ENCODE measurements at places on chromosomes 5 and 9. TPM values are rescaled to one million over a fixed set of nuclear protein-coding genes. Genes with fewer than 3 reads are reported as not detected.
A peak's percentile ranks its signal among the peaks of the same experiment; 100 is the strongest.

DNA sequence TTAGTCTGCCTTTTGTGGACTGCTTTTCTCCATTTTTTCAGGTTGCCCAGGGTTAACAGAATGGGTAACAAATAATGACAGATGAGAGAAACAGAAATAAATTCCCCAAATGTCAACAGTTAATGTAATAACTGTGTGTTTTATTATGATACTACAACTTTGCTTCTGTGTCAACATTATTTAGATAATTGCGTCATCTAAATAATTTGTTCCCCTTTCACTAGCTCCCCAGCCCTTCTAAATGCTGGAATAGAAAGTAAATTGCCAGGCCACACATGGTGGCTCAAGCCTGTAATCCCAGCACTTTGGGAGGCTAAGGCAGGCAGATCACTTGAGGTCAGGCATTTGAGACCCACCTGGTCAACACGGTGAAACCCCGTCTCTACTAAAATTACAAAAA is 53.5 kb downstream of the RNF38 start:
- H3K27ac ChIP-seq, result no peak overlapping the region
- H3K4me3 ChIP-seq, result no peak overlapping the region
- no peaks in the 10 kb centered on the region for H3K36me3 ChIP-seq
- DNase-seq, result no peak

GRCh38 chr5:174220417-174220816 is 174.9 kb downstream of the NSG2 start:
- H3K4me3 ChIP-seq, result no peak overlapping the region
- H3K4me1 ChIP-seq, result no peaks in the 10 kb centered on the region
- H3K27me3 ChIP-seq, result peaks cover 2% of the 10 kb centered on the region
- H3K27ac ChIP-seq, result no peak overlapping the region
- H3K36me3 ChIP-seq, result no peaks in the 10 kb centered on the region

The PRRC1 gene
- 44.9 TPM for total RNA-seq

The REEP5 gene
- 33.1 TPM for total RNA-seq

- no peak overlapping the region for H3K27ac ChIP-seq
- H3K27me3 ChIP-seq, result no peaks in the 10 kb centered on the region
- no peaks in the 10 kb centered on the region for H3K36me3 ChIP-seq
- DNase-seq, result no peak
- peaks cover 2% of the 10 kb centered on the region for H3K4me1 ChIP-seq
- H3K4me3 ChIP-seq, result no peak overlapping the region
These were observed 6.6 kb downstream of the TJP2 start for GRCh38 chr9:69180670-69181069.

DNA sequence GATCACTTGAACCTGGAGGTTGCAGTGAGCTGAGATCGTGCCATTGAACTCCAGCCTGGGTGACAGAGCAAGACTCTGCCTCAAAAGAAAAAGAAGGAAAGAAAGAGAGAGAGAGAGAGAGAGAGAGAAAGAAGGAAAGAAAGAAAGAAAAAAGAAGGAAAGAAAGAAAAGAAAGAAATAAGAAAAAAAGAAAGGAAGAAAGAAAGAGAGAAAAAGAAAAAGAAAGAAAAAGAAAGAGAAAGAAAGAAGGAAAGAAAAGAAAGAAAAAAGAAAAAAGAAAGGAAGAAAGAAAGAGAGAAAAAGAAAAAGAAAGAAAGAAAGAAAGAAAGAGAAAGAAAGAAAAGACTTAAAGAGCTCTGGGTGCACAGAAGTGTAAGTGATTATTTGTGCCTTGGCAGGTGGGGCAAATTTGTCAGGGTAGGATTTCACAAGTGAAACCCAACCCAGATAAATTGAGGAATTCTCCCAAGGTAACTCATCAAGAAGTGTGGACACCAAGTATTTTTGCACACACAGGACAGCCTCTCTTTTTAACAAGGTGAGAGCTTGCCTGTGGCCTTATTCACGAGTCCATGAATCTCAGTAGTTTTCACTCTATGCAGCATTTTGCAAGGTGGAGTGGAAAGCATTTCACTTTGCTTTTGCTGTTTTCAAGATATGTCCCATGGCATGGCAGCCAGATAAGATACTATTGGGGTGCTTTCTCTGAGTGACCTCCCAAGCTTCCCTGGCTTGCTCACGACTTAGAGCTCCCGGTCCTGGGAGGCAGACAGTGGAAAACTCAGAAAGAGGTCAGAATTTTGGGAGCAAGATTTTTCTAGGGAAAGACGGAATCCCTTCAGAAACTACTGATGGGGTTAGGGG is 57.8 kb downstream of the C9orf153 start:
- no peak overlapping the region for H3K27ac ChIP-seq
- no peak for DNase-seq
- no peak overlapping the region for H3K4me3 ChIP-seq
- H3K4me1 ChIP-seq, result no peaks in the 10 kb centered on the region
- no peaks in the 10 kb centered on the region for H3K36me3 ChIP-seq

The BTNL9 gene
- 0.25 TPM for total RNA-seq

- H3K27me3 ChIP-seq, result no peaks in the 10 kb centered on the region
- peaks cover 2% of the 10 kb centered on the region for H3K36me3 ChIP-seq
- peaks cover 7% of the 10 kb centered on the region for H3K4me1 ChIP-seq
- peak overlapping the region; percentile 81 for H3K4me3 ChIP-seq
These were observed 9.9 kb downstream of the ZNF618 start for GRCh38 chr9:113886026-113886369.

DNA sequence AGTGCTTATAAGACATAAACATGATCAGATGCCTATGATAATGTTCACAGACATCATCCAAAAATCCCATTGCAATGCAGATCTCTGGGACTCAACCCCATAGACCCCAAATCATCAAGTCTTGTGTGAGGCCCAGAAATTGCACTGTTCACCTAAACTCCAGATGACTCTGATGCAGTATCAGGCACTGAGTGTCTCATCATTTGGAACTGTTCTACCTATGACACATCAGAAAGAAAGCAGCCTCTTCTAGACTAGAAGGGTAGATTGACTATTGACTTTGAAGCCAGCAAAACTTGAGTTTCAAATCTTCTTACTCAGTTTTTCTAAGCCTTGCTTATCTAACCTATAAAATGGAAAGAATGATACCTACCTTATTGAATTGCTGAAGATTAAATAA is 58.7 kb upstream of the PAPPA start:
- no peaks in the 10 kb centered on the region for H3K36me3 ChIP-seq
- H3K27me3 ChIP-seq, result no peaks in the 10 kb centered on the region
- no peak for DNase-seq
- H3K4me1 ChIP-seq, result no peaks in the 10 kb centered on the region

- peaks cover 12% of the 10 kb centered on the region for H3K4me1 ChIP-seq
- no peak overlapping the region for H3K4me3 ChIP-seq
- no peaks in the 10 kb centered on the region for H3K27me3 ChIP-seq
- DNase-seq, result no peak
These were observed 27.7 kb downstream of the ZNF131 start for GRCh38 chr5:43148417-43148816.

The MEIKIN gene
- total RNA-seq, result 2.7 TPM

The SLC9A3 gene
- 2.4 TPM for total RNA-seq

The IL5 gene
- total RNA-seq, result not detected

The TTF1 gene
- 22.8 TPM for total RNA-seq

- DNase-seq, result no peak
- no peaks in the 10 kb centered on the region for H3K27me3 ChIP-seq
These were observed 328.6 kb upstream of the NUDT12 start for GRCh38 chr5:103891151-103891550.

All from naive thymus-derived CD8-positive, alpha-beta T cell (primary cell).